ENCODE measurements at places on chromosomes 3 and 15.
A peak's percentile ranks its signal among the peaks of the same experiment; 100 is the strongest.

DNA sequence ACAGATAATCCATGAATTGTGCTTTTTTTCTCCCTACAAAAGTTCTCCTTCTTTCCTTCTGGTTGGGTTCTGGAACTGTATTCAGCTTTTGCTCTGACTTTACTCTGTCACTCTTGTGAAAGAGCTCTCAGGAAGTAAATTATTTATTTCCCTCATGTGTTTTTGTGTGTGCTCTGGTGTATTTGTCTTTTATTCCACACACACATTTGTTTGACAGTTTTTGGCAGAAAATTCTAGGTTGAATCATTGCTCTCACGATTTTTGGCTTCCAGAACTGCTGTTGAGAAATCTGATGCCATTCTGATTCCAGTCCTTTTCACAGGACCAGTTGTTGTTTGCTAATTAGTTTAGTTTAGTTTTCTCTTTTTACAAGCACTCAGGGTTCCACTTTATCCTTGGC, 172.8 kb downstream of the PLCH1 start:
- DNase-seq = no peak

GRCh38 chr3:184345317-184346144, 8.1 kb downstream of the FAM131A start:
- peak; percentile 97 for DNase-seq

- no peak for DNase-seq
These were observed 62.7 kb downstream of the USP13 start for GRCh38 chr3:179715582-179715981.

GRCh38 chr3:55183201-55183600, 255.3 kb upstream of the LRTM1 start:
- DNase-seq = no peak

DNA sequence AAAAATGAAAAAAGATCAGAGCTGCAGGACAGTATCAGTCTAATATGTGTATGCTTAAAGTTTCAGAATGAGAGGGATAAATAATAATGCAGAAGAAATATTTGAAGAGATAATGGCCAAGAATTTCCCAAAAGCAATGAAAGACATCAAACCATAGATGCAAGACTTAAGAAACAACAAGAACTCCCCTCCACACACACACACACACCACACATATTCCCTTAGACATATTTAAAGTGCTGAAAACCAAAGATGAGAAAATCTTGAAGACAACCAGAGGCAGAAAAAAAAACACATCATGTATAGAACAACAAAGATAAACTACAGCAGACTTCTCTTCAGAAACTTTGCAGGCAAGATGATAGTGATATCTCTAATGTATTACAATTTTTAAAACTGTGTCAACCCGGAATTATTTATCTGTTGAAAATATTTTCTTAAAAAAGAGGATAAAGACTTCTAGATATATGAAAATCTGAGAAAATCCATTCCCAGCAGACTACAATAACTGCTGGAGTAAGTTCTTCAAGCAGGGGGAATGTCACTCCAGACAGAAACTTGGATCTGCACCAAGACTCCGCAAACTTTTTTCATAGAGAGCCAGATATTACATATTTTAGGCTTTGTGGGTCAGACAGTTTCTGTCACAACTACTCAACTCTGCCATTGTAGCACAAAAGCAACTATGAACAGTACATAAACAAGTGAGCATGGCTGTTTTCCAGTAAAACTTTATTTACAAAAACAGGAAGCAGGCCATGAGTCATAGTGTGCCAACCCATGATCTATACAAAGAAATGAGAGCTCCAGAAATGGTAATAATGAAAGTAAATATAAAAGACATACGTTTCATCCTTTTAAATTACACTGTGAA, 223.4 kb upstream of the CGNL1 start:
- DNase-seq = no peak

DNA sequence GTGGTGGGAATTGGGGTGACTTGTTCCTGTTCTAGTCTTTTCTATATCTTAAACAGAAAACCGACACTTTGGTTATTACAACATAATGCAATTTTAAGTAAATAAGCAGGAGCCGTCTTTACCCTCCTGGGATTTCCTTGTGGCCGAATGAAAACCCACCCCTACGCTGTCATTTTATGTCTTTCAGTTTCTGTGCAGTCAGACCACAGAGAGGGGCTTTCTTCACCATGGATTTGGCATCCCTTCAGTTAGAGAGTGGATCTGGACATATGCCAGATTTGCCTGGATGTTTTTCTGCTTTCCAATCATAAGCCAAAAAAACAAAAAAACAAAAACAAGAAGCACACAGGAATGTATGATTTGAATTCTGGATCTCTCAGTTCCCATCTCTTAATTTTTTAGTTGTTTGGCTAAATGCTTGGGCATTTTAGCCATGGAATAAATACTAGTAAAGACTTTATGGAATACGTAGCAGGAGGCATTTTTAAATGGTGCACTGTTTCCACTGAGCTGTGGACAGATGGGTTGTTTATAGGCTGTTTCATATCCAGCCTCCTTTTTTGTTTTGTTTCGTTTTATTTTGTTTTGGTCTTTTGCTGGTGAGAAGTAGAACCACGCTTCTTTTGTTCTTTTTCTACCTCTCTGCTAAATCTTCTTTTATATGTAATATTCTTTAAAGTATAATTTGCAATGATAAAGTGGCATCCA, 272.9 kb downstream of the FEZF2 start:
- DNase-seq = peak; percentile 42

DNA sequence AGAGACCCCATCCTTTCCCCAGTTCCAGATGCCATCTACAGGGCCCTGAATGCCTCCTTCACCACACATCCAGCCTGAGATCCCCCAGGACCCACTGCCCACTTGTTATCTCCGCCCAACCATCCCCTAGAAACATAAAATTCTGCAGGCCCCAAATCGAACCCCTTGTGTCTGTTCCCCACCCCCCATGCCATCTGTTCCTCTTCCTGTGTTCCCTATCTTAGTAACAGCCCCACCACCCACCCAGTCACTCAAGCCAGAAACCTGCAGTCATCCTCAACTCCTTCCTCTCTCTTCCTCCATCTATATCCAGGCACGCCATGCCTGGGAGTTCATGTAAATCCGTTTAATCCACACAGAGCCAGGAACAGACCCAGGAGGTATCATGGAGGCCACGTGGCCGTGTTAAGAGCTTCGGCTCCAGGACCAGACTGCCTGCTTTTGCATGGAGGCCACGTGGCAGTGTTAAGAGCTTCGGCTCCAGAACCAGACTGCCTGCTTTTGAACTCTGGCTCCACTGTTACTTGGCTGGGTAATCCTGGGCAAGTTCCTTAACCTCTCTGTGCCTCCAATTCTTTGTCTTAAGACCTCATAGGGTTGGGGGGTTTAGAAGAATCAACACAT, 4.8 kb downstream of the CSRNP1 start:
- peak; percentile 22 for DNase-seq

DNA sequence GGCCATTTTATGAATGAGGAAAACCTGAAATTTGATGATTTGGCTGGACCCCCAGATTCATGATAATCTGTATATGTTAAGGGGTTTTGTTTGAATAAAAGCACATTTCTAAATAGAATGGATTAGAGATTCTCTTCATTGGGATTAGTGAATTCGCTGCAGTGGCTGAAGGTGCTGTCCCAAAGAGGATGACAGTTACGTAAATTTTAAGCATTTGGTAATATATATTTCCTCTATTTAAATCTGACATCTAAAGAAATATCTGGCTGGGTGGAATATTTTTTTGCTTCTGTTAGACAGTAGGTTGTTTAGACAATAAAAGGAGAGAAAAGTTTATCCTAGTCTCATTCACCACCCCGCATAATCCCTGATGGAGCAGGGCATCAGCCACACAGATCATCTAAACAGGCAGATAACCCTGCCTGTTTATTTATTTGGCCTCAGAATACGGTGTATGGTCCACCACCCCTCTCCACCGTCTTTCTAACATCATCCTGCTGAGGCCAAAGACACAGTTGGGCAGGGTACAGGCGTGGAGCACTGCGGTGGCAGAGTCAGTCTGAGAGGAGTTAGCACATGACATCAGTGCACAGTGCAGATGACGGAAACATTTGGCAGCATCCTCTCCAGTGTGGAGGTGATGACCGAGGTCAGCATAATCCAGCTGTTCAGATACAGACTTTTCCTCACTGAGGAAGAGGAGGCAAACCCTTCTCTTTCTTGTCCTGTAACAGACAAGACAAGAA, 20.4 kb upstream of the NFKBIZ start:
- DNase-seq = no peak

DNA sequence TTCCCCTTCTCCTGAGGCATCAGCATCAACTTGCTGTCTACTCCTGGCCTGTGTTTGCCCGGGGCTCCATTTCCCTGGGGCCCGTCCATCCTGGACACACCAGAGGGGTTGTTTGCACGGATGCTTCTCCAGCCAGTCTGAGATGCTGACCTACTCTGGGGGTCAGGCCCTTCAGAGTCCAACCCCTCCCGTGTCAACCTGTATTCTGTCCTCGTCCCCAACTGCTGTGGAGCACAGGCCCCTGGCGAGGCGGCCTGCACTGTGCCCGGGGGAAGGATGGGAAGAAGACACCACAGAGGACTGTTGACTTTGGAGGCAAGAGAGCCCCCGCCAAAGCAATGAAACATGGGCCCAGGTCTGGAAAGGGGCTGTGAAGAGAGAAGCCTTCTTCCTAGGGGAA, 25.8 kb downstream of the ALS2CL start:
- no peak for DNase-seq
